ENCODE measurements at places on chromosomes 1 and 21.

- no peak for DNase-seq
These were observed 70.4 kb downstream of the PRDM16 start for GRCh38 chr1:3139451-3139852.

DNA sequence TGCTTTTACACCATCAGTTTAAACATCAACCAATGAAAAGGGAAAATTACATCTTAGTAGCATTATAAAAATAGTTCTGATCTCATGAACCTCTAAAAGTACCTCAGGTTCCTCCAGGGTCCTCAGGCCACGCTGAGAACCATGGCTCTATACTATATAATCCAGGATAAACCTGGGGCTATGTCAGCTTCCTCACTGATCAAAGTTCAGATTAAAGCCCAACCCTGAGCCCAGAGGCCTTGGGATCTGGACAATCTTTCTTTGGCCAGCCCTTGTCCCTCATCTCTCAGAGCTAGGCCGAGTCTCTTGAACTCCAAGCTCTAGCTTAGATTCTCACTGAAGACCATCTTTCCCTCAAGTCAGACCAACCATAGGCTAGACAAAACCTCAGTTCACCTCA, 168.3 kb downstream of the PLPP3 start:
- DNase-seq: no peak

DNA sequence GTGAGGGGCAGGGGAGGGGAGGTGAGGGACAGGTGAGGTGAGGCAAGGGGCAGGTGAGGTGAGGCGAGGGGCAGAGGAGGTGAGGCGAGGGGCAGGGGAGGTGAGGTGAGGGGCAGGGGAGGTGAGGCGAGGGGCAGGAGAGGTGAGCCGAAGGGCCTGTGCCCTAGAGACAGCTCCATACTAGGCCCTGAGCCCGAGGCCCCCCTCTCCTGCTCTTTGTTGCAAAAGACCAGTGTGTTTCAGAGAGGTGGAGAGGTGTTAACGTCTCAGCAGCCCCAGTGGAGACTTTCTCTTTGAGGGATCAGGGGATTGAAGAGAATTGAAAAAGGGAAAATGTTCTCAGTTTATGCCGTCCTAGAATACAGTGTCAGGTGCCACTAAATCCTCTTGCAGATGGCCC, 44.2 kb downstream of the EPHB2 start:
- no peak for DNase-seq

- no peak for DNase-seq
These were observed 207.1 kb downstream of the SLC35F3 start for GRCh38 chr1:234111458-234112142.

- no peak for DNase-seq
These were observed 82.1 kb upstream of the ARHGEF16 start for GRCh38 chr1:3372317-3372716.

DNA sequence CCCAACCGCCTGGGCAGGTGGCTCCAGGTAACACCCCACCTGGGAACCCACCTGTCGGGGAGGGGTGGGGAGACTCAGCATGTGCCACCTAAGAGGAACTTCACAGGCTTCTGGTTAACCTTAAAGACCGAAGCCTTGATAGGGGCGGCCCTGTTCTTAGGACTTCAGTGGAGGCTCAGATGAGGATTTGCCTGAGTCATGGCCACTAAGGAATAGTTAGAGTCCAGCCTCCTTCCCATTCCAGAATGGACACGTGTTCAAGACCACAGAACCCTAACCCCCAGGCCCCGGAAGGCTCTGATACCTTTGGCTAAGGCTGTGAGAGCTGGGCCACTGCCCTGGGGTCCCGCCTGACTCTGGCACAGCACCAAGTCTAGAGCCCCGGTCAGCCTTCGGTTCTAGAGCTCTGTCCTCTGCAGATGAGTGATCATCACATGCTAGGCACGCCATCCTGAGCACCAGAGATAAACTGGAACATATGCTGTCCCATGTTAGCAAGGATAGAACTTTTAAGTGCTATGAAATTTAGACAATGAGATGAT, 20.3 kb downstream of the PADI6 start:
- no peak for DNase-seq

DNA sequence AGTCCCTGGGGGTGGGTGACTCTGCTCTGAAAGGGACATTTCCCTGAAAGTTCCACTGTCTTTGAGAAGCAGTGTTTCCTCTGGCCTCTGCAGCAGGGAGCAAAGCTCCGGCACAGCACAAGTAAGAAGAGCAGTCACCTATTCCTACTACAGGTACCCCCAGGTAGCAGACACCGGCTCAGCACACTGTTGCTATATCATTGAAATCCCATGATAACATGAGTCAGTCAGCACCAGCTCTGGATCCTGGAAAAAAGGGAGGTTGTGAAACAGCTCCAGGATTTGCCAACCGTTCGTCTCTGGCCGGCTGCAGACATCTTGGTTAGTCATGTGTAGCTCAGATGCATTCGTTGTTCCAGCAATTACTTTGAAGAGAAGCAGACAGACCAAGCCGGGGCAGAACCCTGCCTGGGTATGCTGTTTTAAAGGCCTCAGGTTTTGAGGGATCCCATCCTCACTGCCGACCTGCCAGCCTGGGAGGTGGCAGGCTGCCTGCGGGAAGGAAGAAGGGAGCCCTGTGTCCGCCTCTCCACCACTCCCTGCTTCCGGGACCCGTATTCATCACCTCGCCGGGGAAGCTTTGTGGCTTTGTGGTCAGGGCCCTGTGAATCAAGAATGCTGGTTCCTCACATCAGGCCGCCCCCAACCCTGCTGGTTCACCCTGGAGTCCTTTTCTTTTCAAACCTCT, 139.2 kb downstream of the CLIC6 start:
- peak; percentile 46 for DNase-seq

DNA sequence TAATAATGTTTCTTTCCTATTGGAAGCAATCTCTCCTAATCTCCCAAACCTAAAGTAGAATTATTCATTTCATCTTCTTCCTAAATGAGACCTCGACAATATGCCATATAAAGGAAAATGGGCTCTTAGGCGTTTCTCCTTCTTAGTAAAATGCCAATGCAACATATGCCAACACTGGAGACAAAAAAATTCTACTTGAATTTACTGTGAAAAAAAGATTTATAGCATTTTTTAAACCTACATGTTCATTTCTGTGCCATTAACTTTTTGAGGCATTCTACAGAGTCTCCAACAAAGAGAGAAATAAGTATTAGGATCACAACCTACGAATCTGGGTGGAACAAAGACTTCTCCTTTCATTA, 1.3 kb downstream of the WDR47 start:
- no peak for DNase-seq

DNA sequence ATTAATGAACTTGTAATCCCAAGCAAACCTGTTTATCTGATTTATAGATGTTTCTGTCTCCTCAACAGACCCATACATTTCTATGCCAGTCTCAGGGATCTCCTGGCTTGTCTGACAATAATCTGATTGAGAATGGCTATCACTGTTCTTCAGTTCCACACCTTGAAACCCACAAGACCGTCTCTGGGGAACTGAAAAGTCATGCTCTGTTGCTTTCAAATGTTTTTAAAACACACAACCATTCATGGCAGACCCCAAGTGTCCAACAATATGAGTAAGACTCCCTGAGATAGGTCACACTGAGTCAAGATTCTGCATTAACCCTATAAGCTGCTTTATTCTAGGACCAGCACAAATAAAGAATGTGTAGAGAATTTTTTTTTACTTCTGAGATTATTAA, 611.2 kb upstream of the PLXNA2 start:
- no peak for DNase-seq

GRCh38 chr1:46030074-46030870, 102.2 kb downstream of the PIK3R3 start:
- no peak for DNase-seq

- no peak for DNase-seq
These were observed 64.8 kb upstream of the LGALS8 start for GRCh38 chr1:236458996-236459395.

DNA sequence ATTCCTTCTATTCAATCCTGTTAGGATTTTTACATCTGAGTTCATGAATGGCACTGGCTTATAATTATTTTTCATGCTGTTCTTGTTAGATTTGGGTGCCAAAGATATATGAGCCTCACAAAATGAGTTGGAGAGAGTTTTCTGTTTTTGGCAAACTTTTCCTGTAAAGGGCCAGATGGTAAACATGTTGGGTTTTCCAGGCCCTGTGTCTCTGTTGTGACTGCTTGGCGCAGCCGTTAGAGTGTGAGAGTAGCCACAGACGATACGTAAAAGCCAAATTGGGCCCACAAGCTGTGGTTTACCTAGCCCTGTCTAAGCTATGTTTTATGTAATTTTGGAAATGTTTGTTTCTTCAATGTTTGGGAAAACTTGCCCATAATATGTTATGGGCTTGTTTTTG, 15.6 kb upstream of the CA6 start:
- DNase-seq: no peak

DNA sequence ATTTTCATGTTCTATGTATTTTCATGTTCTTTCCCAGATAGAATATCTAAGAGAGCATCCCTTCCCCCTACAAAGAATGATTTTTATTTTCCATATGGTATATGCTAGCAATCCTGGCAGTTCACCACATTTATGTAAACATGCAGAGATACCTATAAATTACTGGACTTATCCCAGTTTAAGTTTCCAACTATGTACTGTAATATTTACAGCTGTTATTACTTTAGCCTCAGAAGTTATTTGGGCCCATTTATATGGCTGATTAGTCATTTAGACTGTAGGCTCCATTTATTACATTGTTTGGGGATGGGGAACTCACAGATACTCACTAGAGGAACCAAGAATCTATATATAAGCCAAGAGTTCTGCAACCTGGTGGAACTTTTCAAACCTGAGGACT, 84.8 kb upstream of the WARS2 start:
- no peak for DNase-seq

- no peak for DNase-seq
These were observed 63.7 kb downstream of the EDARADD start for GRCh38 chr1:236457775-236458174.

GRCh38 chr1:100299521-100300222, 33.7 kb downstream of the RTCA start:
- no peak for DNase-seq

- no peak for DNase-seq
These were observed 104.2 kb downstream of the SIM2 start for GRCh38 chr21:36803051-36803645.

- no peak for DNase-seq
These were observed 730.7 kb upstream of the ADGRL4 start for GRCh38 chr1:79737193-79737592.

DNA sequence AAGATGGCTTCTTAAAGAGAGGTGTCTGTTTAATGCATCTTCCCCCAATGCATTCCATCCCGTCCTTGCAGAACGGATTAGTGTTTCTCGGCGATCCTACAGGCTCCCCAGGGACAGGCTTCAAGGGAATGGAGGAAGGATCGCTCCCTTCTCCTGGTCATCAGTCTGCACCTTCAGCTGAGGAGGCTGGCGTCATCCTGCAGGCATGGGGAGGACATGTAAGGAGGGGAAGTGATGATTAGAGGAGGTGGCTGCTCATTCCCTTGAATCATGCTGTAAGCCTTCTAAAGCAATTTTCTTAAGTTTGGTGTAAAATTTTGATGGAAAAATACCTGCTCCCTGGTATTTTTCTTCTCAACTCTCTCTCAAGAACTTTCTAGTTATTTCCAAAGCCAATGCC, 603.6 kb downstream of the NPHP4 start:
- no peak for DNase-seq

DNA sequence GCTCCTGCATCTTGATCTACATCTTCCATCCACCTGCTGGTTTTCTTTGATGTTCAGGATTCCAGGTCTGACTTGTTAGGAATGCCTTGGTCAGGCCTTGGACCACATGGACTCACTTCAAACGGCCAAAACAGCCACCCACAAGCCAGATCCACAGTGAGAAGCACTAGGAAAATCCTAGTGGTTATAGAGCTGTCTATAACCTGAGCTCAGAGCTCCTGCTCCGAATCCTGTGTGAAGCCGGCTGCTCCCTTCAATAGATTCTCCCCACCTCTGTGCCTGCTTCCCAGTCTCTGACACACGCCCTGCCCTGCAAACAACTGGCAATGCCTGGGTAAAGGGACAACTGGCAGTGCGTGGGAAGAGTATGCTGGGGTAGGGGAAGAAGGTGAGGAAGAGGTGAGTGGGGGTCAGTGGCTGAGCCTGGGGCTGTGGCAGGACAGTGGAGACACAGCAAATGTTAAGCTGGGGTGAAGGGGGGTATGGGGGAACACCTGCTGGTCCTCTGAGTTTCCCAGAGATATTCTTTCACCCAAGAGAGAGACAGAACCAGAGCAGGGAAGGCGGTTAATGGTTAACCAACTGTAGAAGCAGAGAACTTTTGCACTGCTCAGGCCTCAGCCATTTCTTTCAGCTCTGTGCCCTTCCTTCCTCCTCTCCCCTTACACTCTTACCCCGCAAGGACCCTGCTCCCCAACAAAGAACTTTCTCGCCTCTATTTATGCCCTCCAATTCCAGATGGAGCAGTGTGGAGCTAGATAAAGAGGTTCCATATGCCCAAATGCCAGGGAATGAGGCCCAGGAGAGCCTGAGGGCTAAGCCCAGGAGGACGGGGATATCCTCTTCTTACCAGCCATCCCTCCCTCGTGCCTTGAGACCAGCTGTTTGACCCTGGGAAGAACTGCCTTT, 4.5 kb downstream of the PLXNA2 start:
- DNase-seq: no peak

DNA sequence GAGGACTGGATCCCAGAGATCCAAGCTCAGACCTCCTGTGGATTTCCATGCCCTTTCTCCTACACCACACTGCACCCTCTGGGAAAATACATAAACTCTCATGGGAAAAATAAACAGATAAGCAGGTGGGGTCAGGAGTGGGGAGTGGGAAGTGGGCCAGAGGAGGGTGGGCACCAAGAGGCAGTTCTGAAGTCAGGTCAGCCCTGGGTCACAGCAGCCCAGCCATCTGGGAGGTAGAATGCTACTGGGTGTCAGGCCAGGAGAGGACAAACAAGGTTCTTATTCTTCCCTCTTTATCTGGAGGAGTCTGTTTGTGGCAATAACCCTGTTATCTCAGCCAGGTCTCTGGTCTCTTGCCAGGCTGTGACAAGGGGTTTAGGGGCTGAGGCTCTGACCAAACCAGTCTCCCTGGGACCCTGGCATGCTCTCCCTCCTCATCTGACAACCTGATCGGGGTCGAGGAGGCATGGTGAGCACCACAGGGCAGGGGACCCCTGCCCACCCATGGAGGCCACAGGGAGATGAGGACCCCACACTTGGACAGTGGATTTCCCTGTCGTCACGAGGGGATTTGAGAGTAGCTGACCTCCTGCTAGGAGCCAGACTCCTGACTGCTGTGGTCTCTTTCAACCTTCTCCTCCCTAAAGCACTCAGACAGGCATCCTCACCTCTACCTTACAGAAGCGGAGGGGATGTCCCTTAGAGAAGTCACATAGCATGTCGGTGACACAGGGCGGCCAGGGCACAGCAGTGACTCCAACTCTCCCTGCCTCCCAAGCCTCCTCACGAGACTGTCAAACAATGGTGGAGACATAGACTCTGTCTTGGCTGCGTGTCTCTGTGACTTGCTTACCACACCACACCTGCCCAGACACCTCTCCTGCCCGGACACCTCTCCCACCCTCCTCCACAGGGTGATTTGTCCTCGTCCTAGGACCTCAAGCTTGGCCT, 51.3 kb upstream of the IFFO2 start:
- no peak for DNase-seq

DNA sequence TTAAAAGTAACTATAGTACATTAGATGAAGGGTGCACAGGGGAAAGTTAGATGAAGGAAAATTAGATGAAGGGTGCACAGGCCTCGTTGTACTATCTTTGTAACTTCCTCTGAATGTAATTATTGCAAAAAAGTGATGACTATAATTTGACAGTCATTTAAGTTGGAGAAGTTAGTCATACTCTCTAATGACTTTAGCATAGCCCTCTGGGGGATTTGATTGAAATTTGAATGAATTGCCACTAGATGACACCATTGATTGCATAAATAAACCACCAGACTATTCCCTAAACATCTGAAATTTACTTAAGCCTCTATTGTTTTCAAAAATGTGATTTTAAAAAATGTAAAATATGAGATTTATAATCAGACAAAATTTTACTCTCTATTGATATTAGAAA, 102.6 kb downstream of the TPR start:
- DNase-seq: no peak
